ENCODE measurements at places on chromosomes 1 and 21.

- no peak for DNase-seq
Measured at GRCh38 chr1:23471473-23472075, 12.4 kb downstream of the ASAP3 start.

DNA sequence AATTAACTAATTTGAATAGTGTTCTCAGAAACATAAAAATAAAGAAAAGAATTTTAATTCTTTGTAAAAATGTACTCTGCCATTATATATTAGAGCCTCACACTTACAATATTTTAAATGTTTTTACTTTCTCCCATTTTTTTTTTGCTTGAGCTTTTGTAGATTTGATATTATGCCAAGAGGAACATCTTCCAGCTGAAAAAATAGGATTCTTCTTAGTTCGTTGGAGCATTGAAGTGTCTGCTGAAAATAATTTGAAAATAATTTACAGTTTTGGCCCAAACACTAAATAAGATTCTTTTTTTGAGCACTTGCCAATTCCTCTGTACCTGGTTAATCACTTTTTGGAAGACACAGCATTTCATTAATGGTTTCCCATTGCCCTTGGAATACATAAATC lies 175.0 kb upstream of the COL11A1 start:
- no peak for DNase-seq

- no peak for DNase-seq
Measured at GRCh38 chr1:161719325-161719611, 2.1 kb upstream of the FCRLB start.

GRCh38 chr1:13950637-13951036 lies 250.6 kb downstream of the PRDM2 start:
- DNase-seq: no peak

- no peak for DNase-seq
Measured at GRCh38 chr1:201219481-201220387, 29.1 kb downstream of the IGFN1 start.

- DNase-seq: no peak
Measured at GRCh38 chr1:26788515-26788785, 700 bp downstream of the PIGV start.

GRCh38 chr1:89863165-89863830 lies 42.5 kb downstream of the LRRC8D start:
- DNase-seq: no peak

DNA sequence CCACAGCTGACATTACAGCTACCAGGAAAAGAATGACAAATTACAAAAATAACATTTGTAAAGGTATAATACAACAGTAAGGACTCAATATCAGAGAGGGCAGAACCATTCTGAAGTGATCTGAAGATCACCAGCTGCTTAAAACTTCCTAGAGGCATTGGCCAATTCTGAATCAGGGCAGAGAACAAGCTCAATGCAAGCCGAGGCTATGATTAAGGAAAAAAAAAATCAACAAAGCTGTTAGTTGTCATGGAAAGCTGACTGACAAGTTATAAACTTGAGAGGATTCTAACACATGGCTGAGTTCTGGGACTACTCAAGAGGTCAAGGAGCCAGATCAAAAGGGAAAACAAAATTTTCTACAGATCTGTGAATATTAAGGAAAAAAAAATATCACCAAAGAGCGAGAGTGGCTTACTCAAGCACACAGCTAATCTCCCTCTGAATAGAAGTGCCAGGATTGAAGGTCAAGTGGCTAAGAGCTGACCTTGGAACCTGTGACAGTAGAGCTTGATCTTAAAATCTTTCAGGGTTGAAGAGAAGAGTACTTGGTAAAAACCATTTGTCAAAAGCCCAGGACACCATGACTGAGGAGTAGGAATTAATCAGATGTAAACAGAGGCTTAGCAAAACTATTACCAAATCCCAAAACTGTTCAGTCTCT lies 383.4 kb downstream of the USP25 start:
- DNase-seq: no peak

GRCh38 chr1:6424619-6425593 lies at the start of gene ESPN:
ESPN (plus strand) TSS chr1:6424776; CDS start chr1:6424956, 180 bp downstream.
- no peak for DNase-seq

- no peak for DNase-seq
Measured at GRCh38 chr21:36636016-36636415, 62.9 kb upstream of the SIM2 start.

- DNase-seq: no peak
Measured at GRCh38 chr1:211892577-211892976, 62.0 kb upstream of the LPGAT1 start.

DNA sequence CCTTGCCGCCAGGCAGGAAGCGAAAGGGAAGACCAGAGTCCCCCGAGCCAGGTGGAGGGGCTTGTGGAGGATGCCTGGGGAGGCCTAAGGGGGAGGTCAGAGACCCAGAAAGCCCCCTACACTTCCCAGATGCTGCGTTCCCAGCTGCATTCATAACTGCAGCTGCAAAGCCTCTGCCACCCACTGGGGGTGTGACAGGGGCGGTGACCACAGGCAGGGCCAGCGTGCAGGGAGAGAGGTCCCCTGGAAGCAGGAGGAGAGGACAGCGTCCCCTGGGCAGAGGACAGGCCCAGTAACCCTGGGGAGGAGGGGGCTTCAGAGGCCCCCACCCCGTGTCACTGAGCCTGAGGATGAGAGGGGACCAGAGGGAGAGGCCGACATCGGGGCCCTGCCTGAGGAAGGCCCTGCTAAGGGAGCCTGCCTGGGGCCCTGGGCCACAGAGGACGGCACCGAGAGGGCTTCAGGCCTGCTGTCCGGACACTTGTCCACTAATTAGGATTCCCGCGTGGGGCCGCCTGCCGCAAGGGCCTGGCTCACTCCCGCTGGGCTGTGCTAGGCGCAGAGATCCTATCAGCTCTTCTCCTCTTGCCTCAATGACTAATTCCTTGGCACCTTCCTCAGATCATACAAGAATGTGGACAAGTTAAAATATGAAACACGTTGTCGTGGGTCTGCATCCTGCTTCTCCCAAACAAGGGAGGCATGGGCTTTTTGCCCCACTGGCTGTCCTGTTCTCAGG lies 49.1 kb upstream of the CCDC27 start:
- DNase-seq: no peak

GRCh38 chr1:29544406-29544805 lies 308.1 kb downstream of the PTPRU start:
- no peak for DNase-seq

GRCh38 chr1:99726818-99727217 lies 39.6 kb downstream of the FRRS1 start:
- DNase-seq: no peak

DNA sequence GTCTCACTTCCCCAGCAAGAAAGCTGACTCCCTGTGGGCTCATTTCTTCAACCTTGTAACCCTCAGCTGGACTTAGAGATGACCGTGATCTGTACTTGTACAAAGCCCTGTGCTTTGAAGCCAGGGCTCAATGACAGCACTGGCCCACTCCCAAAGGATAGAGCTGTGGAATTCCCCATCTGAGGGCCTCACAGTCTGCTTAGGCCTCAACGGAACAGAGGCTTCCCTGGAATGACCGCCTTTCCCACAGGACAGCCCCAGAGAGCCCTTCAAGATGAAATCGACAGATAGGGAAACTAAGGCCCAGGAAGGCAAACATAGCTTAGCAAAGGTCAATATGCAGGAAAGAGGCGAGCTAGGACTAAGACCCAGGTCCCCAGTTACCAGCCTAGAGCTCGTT lies 11.5 kb downstream of the SLC9A1 start:
- DNase-seq: no peak

- DNase-seq: no peak
Measured at GRCh38 chr1:116559304-116559761, 11.5 kb downstream of the CD58 start.

GRCh38 chr1:156860628-156861423 lies at the start of gene NTRK1:
NTRK1 (plus strand) TSS chr1:156860865; CDS start chr1:156860935, 70 bp downstream.
- peak; percentile 16 for DNase-seq

DNA sequence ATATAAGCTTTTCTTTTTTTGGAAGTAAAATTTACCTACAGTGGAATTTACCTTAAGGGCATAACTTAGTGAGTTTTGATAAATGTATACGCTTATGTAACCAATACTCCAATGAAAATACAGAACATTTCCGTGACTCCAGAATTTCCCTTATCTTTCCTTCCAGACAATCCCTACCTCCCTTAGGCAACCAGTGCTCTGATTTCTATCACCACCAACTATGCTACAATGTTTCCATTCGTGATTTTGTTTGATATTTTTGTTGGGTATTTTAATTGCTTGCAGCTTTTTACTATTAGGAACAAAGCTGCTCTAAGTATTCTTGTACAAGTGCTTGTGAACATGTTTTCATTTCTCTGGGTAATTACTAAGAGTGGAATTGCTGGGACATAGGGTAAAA lies 14.6 kb downstream of the IFT25 start:
- DNase-seq: no peak

- peak; percentile 41 for DNase-seq
Measured at GRCh38 chr1:201888282-201889089, at the start of gene SHISA4. SHISA4 (plus strand) TSS chr1:201888898; CDS start chr1:201888995, 97 bp downstream.

- no peak for DNase-seq
Measured at GRCh38 chr1:184352776-184353175, 34.1 kb upstream of the C1orf21 start.

GRCh38 chr1:228347181-228347580 lies 59.5 kb downstream of the TRIM11 start:
- no peak for DNase-seq

Data from left renal pelvis (tissue), 4 donors.